ENCODE measurements at places on chromosomes 2 and 18.

DNA sequence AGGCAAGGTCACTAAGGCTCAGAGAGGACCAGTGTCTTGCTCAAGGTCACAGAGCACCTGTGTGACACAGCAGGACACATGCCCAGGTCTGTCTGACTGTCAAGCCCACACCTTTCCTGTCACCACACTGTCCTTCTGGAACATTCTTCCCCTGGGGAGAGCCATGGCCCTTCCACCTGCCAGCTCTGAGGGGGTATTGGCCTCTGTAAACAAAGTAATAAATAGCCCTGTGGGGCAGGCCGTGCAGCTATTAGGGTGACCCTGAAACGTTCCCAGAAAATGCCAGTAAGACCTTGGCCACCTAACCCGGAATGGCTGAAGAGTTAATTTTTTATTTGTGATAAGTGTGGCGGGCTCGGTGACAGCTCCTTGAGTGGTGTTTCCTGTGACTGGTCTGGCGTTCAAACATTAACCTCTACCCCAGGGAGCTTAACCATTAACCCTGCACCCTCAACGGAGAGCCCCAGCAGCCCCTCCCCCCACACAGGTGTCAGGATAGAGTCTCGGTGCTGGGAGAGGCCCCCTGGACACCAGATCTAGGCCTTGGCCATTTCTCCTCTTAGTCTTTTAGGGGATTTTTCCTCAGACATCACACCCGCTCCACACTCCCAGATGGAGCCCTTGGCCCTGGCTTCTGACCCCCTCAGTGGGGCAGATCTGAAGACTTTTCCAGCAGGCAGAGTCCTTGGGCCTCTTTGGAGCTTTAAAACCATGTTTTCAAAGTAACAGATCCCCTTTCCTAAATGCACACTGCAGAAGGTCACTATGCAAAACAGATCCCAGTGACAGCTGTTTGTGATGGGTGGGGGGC is 36.6 kb downstream of the SCTR start:
- DNase-seq, result no peak

- no peak for DNase-seq
Measured at GRCh38 chr2:17815468-17816184, 634 bp upstream of the MSGN1 start.

DNA sequence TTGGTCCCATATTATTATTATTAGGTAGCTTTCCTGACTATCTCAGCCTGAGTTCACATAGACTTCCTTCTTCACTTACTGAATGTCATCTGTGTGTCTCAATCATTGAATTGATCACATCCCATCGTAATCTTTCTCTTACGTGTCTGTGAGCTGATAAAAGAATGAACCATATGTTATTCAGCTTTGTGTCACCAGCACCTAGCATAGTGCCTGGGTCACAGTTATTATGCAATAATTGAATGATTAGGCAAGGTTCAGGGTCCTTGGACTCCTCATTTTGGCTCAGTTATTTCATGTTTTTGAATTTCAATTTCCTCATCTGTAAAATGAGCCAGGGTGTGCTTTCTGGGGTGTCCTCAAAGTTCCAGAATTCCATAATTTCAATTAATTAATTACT is 107.2 kb downstream of the ZEB2 start:
- no peak for DNase-seq

GRCh38 chr2:220175967-220176366 is 548.5 kb downstream of the SLC4A3 start:
- no peak for DNase-seq

DNA sequence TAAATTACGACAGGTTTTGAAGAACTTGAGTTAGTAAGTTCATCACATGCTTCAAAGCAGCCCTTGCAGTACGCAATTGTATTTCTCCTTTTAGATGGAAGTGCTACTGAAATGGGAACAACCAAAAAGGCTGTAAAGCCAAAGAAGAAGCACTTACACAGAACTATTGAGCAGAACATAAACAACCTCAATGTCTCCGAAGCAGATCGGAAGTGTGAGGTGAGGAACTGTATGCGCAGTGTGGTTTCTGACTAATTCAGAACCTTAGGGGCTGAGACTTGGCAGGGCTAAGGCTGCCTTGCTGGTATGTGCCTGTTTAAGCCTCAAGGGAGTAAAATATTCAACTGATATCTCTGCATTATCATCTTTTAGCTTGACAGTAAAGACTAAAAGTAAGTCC is 8.4 kb downstream of the NCAPH start:
- DNase-seq, result peak; percentile 19

GRCh38 chr18:54812885-54813284 is 15.4 kb upstream of the RAB27B start:
- DNase-seq, result no peak

- peak; percentile 23 for DNase-seq
Measured at GRCh38 chr2:230643576-230644291, 68.9 kb upstream of the CAB39 start.

DNA sequence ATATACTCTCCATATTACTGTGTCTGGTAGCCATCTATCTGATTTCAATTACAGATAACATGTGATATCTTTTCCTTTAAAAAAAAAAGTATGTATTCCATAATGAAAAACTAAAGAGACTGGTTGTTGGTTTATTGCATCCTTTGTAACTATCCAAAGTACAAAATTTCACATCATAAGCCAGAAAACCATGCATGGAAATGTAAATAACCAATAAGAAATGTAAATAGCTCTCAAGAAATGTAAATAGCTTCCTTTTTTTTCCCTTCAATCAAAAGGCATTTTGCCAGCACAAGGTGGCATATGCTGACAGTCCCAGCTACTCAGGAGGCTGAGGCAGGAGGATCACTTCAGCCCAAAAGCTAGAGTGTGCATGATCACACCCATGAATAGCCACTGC is 59.3 kb downstream of the ATL2 start:
- DNase-seq, result no peak

GRCh38 chr18:59218018-59218417 is 1.9 kb upstream of the GRP start:
- DNase-seq, result no peak

DNA sequence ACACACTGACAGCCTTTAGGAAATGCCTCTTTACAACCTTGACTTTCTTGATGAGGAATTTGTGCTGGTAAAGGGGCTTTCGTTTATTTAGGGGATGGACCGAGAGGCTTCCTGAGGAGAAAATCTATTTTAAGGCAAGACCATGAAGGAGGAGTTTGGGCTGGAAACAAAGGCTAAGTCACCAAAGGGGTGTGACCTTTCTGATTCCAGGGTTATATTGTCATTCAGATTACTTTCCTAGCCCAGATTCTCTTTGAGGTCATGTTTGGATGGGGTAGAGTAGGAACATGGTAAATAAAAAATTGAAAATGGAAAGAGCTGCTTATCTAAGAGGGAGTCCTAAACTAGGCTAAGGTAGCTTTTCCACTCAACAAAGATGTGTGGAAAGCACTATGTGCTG is 77.1 kb upstream of the UGP2 start:
- DNase-seq, result no peak

- no peak for DNase-seq
Measured at GRCh38 chr2:165357758-165358157, 111.7 kb upstream of the CSRNP3 start.

- DNase-seq, result no peak
Measured at GRCh38 chr2:73373344-73373743, 12.3 kb upstream of the ALMS1 start.

GRCh38 chr2:69436596-69436937 is 668 bp downstream of the NFU1 start:
- no peak for DNase-seq

DNA sequence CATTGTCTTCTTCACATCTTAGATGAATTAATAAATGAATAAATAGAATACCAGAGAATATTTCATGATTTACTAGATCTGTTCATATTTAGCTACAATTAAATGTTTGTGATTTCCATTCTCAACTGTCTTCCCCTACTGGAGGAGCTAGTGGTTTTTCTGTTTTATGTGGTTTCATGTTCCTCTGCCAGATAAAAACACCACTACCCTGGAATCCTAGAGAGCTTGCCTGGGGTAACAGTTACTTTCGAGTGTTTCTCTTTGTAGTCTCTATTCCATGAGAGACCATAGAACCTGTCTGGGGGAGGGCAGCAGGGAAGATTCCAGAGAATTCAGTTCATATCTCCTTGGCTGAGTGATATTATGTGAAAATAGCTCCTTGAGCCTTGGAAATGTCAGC is 349.2 kb downstream of the INSIG2 start:
- DNase-seq, result no peak

DNA sequence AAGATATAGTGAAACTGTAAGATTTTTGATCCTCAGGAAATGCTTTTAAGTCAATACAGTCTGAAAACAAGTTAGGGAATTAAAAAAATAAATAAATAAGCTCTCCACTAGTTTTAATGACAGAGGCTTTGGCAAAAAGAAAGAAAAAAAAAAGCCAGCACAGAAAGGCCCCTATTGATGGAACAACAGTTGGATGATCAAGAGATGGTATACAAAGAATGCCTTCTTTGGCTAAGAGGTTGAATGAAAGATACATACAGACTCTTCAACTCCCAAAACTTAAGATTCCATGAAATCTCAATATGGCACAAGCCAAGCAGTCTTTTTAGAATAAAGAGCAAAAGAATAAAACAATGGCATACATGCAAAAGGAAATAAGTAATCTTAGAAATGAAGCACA is 64.0 kb upstream of the GALNT5 start:
- no peak for DNase-seq

GRCh38 chr2:41580806-41581205 is 467.0 kb upstream of the PKDCC start:
- no peak for DNase-seq

- DNase-seq, result no peak
Measured at GRCh38 chr2:5482929-5483331, 209.3 kb upstream of the SOX11 start.

- DNase-seq, result no peak
Measured at GRCh38 chr18:55557211-55557610, 30.8 kb downstream of the TCF4 start.

- DNase-seq, result no peak
Measured at GRCh38 chr2:218027426-218028188, 24.8 kb upstream of the TNS1 start.

GRCh38 chr2:134491771-134492441 is 226.9 kb downstream of the TMEM163 start:
- DNase-seq, result no peak

- DNase-seq, result no peak
Measured at GRCh38 chr2:174784909-174785308, 20.6 kb upstream of the CHRNA1 start.

DNA sequence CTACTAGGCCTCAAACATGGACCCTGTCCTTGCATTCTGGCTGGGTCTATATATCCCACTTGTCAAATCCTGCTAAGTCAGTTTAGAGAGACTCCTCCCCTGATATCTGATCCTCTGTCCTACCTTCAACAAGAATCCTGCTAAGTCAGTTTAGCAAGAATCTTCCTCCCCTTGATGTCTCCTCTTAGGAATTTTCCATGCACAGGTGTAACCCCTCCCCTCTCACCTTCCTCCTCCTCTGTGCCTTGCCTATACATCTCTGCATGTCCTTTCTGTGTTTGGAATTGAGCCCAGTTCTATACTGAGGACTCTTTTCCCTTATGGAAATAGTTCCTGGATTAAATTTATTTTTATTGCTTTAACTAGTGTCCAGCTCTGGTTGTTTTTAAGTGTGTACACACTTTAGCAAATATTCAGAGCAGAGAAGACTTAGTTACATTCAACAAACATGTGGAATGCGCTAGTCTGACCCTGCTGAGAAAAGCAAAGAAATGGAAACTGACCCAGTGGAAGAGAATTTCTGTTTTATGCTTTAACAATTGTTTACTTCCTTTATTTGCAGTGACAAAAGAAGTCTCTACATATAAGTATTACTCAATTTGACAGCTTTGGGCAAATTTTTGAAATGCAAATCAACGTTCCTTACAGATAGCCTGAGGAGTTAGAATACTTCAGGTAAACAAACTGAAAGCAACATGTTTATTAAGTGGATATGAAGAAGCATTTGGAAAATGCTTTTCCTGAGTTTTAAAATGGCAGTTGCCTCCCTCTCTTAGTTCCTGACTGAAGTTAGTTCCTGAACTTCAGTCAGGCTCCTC is 80.6 kb downstream of the RIT2 start:
- DNase-seq, result no peak

DNA sequence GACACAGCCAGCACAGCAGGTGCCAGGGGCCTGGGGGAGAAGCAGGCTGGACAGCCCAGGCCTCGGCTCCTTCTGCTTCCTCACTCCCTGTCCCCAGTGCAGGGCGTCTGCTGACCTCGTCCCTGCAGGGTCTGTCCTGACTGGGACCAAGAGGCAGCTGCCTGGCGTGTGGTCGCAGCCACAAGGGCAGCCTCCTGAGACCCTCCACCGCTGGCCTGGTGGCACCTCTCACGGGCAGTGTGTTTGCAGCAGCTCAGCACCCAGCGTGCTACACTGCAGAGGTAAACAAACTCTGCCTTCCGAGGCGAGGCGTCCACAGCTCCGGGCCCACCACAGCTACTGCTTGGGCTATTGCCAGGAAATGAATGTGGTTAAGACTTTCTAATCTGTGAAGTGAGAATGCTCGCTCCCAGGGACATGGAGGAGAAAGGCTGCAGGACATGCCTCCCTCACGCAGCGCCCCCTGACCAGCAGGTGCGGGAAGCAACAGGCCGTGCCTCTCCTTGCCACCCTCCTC is 46.1 kb upstream of the HPCAL1 start:
- DNase-seq, result no peak

DNA sequence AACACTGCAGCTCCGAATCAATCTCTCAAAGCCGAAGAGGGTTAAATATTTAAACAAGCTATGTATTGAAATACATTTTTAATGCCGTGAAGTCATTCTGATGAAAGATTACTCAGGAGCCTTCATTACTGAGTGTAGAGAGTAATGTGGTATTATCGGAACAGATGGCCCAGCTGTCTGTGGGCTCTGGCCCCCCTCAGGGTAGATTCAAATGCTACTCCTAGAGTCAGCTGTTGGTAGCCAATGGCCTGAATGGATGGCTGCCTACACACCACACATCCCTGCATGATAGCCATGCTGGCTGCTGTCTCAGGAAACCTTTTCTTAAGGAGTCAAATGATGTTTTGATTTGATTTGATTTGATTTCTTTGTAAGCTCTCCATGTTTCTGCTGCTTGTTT is 732.3 kb upstream of the CELF4 start:
- DNase-seq, result no peak

DNA sequence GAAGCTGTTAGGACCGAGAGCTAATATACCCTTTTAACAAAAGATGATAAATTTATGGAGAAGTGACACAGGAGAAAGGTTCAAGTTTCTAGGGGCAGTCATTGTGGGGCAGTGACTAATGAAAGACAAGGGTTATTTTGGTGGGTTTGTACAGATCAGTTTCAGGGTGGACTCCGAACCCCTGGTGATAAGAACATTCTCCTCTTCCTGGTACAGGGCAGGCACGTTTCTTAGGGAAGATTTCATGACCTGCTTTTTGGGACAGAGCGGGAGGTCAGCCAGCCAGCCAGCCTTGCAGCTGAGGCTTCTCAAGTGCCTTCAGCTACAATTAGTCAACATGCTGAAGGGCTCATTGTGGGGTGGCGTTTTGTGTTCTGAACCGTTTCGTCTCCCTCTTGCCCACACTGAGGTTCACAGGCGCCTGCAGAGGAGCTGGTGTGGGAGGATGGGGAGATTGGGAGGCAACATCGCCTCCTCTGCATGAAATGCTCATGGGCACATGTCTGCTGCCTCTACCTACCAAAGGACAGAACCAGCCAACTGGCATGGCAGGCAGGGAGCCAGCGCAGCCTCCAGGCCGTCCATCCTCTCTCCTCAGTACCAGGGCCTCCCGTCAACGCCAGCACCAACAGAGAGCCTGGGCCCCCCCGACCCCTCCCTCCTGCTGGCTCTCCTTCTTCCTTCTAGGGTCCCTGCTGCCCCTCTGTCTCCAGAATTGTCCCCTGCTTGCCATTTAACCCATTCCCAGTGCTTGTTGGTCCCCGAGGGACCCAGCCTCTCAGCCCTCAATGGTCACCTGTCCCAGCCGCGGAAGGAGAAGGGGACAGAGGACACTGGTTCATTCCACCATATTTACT is 9.6 kb downstream of the CHMP1B start:
- no peak for DNase-seq

GRCh38 chr2:105779394-105779793 is 34.7 kb downstream of the NCK2 start:
- no peak for DNase-seq

Data from hippocampal formation (tissue), 2 donors.